ENCODE measurements at places on chromosomes 12 and 14.

DNA sequence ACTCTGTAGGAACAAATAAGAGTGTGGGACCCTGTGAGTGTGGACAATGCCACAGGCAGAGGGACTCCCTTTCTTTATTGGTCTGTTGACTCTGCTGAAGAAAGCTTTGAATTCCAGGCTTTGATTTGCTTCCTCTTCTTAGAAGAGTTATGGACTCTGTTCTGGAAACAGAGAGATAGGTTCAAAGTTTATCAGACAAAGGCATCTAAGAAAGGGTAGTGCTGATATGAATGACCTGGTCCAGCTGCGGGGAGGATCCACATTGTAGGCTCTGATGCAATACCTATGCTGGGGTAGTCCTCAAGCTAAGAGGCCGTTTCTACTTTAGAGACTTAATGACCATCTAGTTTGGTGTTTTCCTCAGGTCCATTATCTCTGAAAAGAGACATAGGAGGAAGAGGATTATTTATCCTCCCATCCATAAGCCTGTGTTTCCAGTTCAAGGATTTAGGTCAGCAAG is 10.7 kb upstream of the IKZF4 start:
- no peak for DNase-seq

DNA sequence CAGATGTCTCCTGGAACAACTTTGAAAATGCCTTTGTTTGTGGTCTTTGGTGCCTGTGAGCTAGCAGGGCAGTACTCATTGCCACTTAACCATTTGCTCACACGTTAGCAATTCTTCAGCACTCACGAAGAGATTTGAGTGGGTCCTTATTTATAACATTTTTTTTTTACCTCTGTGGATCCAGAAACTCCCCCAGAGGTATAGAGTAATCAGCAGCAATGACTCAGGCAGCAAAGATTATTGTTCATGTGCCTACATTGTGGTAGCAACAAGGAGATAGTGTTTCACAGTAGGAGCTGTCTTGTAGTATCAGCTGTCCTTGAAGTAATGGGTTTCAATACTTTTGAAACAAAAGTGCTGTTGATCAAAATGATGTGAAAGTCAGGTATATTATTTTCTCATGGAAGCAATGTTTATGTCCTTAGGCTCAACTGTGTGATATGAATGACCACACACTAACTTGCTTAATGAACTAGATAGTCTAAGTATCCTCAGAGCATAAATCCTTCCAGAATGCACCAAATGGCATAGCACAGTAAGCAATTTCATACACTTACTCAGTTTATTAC is 304.1 kb downstream of the EGLN3 start:
- peak; percentile 70 for DNase-seq

DNA sequence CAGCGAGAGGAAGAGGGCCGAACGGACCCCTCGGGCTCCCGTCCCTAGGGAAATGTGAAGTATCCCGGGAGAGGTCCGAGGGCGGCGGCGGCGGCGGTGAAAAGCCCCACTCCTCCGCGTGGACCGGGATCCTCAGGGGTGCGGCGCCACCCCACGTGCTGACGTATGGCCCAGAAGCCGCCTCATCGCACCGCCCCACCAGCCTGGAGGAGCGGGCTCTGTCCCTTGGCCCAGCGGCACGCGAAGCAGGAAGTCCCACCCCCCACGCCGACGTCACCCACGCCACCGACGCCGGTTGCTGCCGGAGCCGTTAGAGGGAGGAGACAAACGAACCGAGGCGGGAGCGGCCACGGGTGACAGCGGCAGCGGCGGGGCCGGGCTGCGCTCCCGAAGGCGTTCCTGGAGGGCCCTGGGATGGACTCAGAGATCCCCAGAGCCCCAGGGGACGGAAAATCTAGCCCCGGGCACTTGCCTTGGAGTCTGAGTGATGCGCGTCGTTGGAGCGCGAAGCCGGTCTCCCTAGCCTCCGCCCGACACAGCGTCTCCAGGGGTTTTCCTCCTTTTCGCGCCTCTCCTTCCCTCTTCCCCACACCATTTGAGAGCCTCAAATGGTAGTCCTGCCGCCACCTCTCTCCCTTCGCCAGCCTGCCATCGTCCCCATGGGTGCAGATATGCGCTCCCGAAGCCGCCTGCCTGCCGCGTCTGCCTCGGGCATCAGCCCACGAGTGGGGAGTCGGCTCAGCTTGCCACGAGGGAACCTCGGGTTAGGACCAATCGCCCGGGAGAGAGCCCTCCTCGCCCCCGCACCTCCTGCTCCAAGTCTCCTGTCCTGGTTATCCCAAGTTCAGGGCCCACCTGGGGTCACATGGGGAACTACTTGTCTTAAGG is at the start of gene CEP83:
TSS of gene CEP83 (minus strand) at position 140 of the 888 bp plus-strand sequence. CDS start 47,377 bp downstream, outside the sequence.
- peak; percentile 91 for DNase-seq

DNA sequence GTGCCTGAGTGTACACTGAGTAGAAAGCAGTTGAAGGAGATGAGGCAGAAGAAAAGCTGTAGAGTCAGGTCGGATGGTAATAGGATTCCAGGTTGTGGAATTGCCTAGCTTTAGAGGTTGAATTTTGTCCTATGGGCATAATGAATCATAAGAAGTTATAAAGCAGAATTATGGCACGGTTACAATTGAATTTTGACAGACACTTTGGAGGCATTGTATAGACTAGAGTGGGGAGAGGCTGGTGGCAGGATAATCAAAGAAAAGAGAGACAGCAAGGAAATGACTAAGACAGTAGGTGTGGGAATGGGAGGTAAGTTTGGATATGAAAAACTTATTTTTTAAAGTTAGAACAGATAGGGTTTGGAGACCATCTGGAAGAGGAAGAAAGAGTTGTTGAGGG is 102.6 kb downstream of the NTN4 start:
- no peak for DNase-seq

DNA sequence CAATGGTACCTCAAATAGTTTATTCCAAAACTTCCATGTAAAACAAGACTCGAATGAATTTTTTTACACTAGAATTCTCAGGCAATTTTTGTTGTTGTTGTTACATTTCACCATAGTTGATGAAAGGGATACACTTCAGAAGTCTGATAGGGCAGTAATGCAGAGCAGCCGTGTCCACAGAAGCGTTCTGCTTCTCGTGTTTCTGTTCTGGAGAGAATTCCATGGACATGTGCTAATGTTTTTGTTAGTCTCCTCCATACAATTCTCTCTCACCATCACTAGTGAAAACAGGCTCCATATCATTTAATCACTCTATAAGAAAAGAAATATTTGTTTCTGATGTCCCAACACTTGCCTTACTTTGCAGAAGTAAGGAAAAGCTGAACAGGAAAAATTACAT is 606.1 kb downstream of the SLC16A7 start:
- DNase-seq: peak; percentile 47

DNA sequence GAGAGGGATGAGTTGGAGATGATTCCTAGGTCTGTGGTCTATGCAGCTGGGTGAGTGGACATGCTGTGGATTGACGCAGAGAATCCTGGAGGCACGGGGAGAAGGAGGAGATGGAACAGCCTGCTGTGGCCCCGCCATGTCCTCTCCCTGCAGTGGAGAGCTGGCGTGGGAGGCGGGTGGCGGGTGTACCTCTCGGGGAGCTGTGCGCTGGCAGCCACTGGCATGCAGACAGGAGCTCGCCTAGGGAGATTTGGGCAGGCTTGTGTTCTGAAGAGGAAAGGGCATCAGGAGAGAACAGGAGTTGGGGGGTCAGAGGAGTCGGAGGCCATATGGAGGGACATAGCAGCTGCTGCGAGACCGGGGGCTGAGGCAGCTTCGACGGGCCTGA is 56.1 kb downstream of the TECPR2 start:
- no peak for DNase-seq

GRCh38 chr12:124553862-124554428 is 13.5 kb downstream of the NCOR2 start:
- DNase-seq: no peak

GRCh38 chr14:67734675-67735074 is 33.0 kb downstream of the RDH12 start:
- DNase-seq: no peak

GRCh38 chr12:53207042-53207441 is at the start of gene ITGB7:
Gene ITGB7, minus strand, starts transcription at chr12:53207251. Its CDS starts 6,808 bp downstream, at chr12:53200443.
- DNase-seq: no peak
